ENCODE measurements at places on chromosomes 1 and 21.

- no peak for DNase-seq
These were observed 44.8 kb downstream of the IRF2BP2 start for GRCh38 chr1:234565132-234565531.

GRCh38 chr21:31410499-31411131 is 66.6 kb upstream of the TIAM1 start:
- DNase-seq, result no peak

- DNase-seq, result no peak
These were observed 26.4 kb downstream of the GIPC2 start for GRCh38 chr1:78072216-78072615.

- DNase-seq, result no peak
These were observed 21.3 kb upstream of the ATF3 start for GRCh38 chr1:212587016-212587887.

GRCh38 chr1:181809991-181810545 is 251.4 kb downstream of the ZNF648 start:
- DNase-seq, result no peak

DNA sequence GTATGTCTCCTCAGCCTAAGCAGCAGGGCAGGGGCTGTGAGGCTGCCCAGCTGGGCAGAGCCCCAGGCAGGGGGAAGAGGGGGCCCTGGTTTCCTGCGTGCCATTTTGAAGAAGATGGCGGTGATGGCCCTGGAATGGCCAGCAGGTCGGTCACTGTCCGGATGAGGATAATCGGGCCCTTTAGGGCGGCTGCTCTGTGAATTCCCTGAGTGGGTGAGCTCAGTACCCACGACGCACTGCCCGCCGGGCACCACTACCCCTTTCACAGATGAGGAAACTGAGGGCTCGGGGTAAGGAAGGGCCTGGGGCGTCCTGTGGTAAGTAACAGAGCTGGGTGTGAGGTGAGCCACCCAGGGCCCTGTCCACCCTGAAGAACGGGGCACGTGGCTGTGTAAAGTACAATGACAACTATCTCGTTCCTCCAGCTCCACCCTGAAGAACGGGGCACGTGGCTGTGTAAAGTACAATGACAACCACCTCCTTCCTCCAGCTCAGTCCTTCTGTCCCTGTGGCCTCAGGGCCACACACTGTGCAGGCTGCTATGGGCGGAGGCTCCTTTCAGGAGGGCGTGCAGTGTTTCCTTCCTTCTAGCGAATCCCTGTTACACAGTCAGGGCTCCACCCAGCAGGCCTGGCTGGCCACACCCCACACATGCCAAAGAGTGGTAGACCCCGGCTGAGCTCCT is 23.2 kb downstream of the ITGB2 start:
- peak; percentile 69 for DNase-seq

GRCh38 chr1:41878911-41879310 is 39.8 kb downstream of the HIVEP3 start:
- no peak for DNase-seq

DNA sequence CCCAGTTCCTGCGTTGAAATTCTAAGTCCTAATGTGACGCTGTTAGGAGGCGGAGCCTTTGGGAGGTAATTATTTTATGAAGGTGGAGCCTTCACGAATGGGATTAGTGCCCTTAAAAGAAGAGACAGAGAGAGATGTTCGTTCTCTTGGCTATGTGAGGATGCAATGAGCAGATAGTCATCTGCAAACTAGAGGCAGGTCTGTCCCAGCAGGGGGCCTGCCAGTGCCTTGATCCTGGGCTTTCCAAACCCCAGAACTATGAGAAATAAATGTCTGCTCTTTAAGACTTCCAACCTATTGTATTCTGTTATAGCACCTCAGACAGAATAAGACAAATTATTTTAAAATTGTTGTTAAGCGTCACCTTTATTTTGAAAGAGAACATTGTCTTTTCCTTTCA is 123.1 kb upstream of the KCNJ6 start:
- DNase-seq, result no peak

GRCh38 chr1:230575886-230576500 is 66.3 kb upstream of the COG2 start:
- DNase-seq, result no peak

DNA sequence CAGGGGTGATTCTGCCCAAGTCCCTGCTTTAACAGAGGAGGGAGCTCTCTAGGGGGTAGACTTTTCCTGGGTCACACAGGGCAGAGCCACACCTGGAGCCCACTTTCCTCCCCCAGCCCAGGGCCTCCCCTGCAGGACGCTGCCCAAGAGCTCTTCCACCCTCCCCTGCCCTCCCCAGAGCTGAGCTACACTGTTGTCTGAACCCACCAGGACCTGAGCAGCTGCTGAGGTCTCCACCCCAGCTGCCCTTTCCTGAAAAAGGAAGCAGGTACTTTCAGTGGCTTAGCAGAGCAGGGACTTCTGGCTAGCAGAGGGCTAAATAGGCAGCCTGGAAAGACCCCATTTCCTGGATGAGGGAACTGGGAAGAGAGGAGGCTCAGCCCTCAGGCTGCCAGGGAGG is 169.3 kb upstream of the ETV3 start:
- no peak for DNase-seq

DNA sequence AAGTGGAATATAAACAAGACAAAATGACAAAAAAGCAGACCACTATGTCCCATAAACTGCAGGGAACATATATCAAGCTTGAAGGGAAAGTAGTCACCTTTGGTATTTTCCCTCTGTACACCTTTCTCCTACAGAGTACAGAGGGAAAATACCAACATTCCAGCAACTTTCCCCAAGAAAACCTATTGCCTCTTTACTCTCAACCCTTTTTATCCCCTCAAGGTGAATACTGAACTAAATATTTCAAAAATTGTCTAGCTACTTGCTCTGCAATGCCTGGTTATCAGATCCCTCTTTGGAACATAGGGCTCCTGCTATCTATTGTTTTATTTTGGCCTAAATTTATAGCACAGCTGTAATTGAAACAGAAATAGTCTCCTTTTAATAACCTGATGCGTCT is 15.8 kb downstream of the CTXND2 start:
- no peak for DNase-seq

- peak; percentile 28 for DNase-seq
These were observed 33.7 kb downstream of the AADACL4 start for GRCh38 chr1:12677565-12677964.

GRCh38 chr21:38761531-38761930 is 44.2 kb upstream of the ETS2 start:
- DNase-seq, result no peak

DNA sequence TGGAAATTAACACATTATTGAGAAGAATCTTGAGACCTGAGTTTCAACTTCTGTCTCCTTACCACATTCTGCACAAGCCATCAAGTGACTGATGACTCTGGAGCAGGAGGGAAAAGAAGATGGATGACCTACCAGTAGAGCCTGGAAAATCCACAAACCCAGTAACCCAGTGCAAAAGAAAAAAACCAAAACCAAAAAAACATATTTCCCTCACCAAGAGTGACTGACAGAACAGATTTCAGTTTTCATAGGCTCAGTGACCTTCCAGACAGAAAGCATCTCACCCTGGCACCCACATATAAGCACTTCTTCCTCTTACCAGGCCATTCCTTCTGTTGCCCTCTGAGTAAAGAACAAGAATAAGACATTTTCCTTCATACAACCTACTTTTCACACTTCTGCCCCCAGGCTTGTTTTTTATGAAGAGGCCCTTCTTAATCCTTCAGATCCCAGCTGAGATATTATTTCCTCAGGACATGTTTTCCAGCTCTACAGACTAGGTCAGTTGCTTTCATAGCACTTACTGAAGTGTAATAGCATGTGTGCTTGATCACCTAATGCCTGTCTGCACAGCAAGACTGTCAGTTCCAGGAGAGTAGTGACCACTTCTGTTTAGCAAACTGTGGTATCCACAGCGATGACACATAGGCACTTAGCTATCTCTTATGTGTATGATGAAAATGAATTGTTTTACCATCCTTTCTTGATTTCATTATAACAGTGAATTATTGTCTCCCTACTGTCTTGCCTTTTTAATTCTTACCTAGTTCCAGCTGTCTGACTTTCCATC is 4.0 kb downstream of the TSACC start:
- DNase-seq, result no peak

DNA sequence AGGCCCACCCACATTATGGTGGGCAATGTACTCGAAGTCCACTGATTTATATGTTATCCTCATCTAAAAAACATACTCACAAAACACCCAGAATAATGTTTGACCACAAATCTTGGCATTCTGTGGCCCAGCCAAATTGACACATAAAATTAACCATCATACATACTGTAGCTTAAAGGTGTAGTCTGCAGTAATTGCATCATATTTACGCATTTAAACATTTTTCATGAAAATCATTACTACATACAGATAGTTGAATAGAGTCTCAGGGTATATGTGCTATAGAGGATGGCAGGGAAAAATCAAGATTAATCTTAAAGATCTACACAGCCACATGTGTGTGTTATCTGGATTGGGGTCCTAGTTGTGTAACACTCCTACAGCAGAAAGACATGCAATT is 14.5 kb downstream of the ZNF697 start:
- no peak for DNase-seq

DNA sequence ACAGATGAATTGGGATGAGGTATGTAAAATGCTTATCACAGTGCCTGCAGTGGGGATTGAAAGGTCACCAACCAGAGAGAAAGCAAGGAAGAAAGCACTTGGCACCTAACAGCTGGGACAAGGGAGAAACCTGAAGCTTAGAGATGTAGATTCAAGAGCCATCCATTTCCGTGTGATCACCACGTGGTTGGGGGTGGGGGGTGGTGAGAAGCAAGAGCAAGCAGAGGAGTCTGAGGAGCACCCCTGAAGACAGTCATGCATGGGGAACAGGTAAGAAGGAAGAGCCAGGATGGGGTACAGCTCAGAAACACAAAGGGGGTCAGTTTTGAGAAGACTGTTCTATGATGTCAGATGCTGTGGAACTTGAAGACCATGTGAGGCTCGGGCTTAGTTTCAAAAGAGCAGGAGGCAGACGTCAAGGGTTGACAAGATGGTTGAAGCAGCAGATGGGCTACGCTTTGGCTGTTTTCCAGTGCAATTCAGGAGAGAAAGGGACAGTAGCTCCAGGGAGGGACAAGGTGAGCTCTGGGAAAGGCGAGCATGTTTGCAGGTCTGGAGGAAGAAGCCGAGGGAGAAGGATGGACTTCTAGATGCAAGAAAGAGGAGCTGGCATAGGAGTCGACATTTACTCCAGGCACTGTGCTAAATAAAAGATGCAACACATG is 17.4 kb downstream of the KANK4 start:
- no peak for DNase-seq

- DNase-seq, result no peak
These were observed 646 bp upstream of the PDZK1IP1 start for GRCh38 chr1:47190509-47190855.

DNA sequence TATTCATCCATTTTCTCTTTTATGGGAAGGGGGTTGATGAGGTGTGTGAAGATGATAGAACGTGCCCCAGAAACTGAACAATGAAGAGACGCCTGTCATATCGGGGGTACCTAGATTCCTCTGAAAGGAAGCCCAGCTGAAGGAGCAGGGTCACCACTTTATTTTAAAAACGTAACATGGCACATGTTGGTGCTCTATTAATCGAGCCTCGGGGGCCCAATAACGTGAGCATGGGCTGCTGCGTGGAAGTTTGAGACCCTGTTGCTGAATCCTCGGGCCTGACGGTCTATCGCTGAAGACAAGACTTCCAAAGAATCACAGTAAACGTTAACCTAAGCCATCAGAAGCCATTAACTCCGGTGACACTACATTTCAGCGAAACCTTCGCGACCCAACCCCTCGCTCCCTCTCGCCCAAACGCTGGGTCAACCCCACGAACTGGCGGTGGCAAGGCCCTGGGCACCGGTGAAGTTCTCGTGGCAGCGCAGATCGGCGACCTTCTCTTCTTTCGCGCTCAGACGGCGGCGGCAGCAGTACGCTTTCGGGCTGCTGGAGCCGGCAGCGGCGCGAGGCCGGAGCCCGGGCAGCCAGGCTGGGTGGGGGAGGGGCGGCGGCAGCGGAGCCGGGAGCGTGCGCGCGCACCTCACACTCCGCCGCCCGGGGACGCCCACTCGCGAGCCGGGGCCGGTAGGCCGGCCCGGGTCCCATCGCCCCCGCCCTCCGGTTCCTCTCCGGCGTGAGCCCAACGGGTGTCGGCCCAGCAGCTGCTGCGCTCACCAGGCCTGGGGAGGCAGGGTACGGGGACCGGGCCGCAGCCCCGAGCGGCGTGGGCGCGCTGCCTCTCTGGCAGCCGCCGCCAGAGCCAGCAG is 838 bp upstream of the MAN1A2 start:
- DNase-seq, result peak; percentile 90

DNA sequence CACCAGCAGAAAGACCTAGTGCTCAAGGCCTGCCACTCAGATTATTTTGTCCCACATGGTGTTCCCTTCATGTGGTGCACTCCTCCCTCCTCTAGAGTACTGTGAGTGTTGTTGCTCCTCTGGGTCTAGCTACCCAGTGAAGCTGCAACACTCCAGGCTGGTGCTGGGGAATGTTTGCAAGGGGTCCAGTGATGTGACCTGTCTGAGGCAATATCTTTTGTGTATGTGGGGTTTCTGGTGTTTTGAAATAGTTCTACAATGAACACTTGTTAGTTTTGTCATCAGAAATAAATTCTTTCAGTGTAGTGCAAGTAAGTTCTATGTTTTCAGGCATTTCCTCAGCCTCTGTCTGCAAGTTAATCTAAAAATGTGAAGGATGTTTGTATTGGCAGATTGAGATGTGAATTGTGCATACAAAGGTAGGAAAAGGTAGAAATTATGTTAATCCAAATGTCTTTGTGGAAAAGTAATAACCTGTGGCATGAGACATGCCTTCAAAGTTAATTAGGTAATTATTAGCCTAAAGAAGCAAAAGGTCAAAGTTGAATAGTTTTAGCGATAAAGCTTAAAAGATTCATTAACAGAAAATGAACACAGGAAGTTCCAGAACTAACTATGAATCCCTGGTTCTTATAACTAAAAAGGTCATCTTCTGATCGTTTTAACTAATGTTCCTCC is 616.8 kb downstream of the LTN1 start:
- no peak for DNase-seq

- DNase-seq, result no peak
These were observed 26.6 kb downstream of the IL23R start for GRCh38 chr1:67192902-67193301.

- no peak for DNase-seq
These were observed 69.6 kb downstream of the SDCCAG8 start for GRCh38 chr1:243325305-243325890.

GRCh38 chr1:31785020-31785946 is 21.1 kb upstream of the ADGRB2 start:
- DNase-seq, result no peak

DNA sequence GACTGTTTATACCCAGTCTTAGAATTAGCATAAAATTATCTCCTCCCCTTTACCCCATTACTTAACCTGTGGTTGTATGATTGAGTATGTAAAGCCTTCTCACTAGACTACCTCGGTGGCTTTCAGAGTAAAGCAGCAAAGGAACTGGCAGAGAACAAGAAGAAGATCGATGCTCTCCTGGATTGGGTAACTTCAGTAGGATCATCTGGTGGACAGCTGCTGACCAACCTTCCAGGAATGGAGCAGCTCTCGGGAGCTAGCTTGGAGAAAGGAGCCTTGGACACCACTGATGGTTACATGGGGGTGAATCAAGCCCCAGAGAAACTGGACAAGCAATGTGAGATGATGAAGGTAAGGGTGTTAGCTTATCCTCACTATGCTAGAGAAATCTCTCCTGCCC is 138.6 kb upstream of the BMP8A start:
- DNase-seq, result no peak
